ENCODE measurements at places on chromosomes 7 and 10.

DNA sequence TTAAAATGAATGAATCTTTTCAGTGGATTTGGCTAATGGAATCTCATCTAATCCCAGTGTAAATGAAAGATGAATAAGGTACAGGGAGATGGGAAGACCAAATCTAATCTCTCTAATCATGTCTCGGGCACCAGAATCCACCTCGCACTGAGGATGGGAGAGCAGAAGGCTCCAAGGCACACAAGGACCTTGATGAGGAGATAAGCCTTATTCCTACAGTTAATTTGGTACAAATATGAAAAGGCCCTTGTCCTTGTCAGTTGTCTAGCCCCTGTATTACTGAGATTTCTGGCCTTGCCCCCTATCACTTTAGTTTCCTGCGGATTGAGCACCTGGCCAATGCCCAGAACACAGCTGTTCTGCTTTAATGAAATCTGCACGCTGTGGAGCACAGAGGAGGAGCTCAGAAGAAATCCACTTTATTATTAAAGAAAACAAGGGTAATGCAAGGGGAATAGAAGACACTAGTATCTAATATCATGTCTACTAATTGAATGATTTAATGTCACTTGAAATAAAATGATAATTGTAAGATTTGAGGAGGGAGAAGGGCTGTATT is 321.4 kb upstream of the HGF start:
- no peak for DNase-seq

DNA sequence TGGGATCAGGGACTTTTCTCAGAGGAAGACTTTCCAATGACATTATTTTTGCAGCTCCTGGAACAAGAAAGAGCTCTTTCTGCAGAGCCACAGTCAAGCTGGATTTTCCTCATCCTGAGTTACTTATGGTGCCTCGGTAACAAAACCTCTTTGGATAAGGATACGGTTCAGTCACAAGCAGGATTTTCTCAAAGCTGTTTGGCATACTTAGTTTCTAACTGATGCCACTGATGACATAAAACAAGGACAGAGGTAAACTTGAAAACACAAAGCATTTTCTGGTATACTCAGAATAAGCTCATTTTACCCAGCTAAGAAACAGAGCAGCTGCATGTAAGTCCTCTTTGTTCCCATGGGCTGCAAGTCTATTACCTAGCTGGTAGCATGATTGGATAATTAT is 340.9 kb upstream of the MEOX2 start:
- DNase-seq = no peak

- DNase-seq = no peak
Observed at GRCh38 chr7:154171422-154171821, 119.2 kb downstream of the DPP6 start.

GRCh38 chr7:41333511-41333910 is 369.4 kb downstream of the INHBA start:
- DNase-seq = no peak

DNA sequence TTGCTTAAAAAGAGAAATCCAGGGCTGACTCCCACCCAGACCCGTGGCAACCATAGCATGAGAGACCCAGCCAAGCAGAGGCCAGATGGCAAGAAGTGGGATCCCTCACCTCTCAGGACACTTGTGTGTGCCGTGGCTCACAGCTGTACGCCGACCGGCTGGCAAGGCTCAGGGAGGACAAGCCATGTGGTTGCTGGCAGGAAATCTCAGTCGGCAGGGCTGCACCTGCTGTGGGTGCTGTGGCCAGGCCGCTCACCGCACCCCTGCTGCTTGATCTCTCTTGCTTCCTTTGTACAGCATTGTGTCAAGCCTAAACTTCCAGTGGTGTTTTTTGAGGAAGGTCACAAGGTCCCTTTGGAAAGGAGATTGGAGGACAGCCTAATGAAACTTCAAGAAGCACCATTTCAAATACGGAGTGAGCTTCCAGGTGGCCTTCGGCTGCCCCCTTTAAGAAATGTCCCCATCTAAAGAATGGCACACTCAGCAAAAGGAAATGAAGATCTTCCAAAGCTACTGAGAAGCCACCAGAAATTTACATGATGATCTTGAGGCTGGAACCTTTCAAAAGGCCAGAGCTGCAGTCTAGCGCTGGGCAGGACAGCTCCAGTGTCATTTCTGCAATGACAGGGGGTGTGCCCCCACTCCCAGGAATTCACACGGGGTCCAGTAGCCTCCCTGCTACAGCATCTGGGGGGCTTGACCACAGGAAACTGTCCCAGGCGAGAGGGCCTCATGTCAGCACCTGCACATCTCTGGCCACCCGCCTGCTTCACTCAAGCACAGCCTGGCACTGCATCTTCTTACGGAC is 409.0 kb upstream of the MGMT start:
- DNase-seq = peak; percentile 46

GRCh38 chr7:129110258-129110981 is 34.1 kb upstream of the TSPAN33 start:
- DNase-seq = no peak

GRCh38 chr10:132439025-132439388 is 42.0 kb downstream of the PWWP2B start:
- no peak for DNase-seq

DNA sequence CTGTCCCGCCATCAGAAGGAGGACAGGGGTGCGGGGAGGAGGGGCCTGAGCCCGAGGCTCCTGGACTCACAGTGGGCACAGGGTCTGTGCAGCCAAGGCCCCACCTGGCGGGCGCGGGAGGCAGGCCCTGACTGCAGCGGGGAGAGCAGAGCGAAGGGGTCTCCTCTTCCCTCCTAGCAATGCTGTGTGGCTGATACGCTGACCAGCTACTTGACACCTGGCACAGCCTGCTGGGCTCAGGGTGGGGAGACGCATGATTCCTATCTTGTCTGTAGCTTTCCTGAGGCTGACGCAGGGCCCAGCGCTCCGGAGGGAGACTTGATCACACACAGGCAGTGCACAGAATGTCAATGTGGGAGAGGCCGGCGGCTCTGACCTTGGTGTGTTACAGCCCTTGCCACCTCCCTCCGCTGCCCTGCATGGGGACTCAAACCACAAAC is 174.9 kb downstream of the ELFN1 start:
- no peak for DNase-seq

DNA sequence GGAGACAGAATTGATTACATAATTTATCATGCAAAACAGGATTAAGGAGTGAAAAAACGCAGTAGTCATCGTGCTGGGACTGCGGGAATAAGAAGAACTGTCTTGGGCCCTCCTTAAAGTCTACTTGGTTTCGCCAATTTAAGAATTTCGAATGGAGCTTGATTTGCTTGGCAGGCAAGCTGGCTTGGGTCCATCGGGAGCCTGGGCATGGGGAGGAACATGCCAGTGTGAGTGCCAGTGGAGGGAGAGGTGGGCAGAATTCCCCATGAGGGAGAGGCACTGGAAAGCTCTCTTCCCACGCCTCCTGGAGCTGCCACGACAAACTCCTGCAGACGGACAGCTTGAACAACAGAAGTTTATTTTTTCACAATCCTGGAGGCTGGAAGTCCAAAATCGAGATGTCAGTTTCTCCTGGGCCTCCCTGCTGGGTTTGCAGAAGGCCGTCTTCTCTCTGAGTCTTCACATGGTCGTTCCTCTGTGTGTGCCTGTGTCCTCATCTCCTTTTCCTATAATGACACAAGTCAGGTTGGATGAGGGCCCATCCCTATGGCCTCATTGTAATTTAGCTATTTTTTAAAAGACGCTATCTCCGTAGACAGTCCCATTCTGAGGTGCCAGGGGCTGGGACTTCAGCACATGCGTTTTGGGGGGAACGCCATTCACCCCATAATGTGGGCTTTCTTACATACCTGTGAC is 528.7 kb upstream of the DPP6 start:
- DNase-seq = no peak

DNA sequence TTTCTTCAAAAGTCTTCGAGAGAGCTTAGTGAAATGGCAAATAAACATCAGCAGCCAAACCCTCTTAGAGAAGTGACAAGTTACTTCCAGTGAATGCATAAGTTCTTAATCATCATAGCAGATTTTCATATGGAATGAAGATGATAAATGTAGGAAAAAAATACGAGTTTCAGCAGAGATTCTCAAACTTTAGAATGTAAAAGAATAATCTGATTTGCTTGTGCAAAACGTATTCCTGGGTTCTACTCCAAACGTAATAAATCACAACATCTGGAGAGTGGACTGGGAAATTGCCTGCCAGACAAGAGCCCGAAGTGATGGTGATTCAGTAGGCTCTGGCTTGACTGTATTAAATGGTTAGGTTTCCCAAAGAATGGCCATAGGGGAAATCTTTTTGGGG is 62.2 kb downstream of the AKR1E2 start:
- DNase-seq = no peak

DNA sequence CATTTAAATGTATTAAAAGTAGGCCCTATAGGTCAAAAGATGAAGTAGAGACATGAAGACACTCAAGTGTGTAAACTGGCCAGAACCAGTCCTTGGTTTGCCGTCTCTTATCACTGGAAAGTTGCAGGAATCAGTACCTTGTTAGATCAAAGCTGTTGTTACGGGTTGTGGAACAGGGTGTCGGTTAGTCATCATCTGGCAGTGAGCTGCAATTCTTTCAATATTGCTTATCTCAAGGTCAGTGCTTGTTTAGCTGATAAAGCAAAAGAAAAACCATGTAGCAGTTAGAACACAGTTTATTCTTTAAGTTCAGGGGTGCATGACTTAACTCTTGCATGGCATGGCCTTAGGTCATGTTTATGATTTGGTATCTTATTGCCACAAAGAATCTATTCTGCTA is 10.0 kb upstream of the SLC13A1 start:
- DNase-seq = no peak

GRCh38 chr10:69457771-69458237 is 6.5 kb downstream of the TSPAN15 start:
- no peak for DNase-seq

GRCh38 chr7:117827862-117828261 is 45.4 kb downstream of the CTTNBP2 start:
- DNase-seq = no peak

- DNase-seq = no peak
Observed at GRCh38 chr10:66591865-66592264, 334.0 kb upstream of the LRRTM3 start.
